ENCODE measurements at places on chromosomes 1 and 21. TPM values are rescaled to one million over a fixed set of nuclear protein-coding genes. Genes with fewer than 3 reads are reported as not detected.
A peak's percentile ranks its signal among the peaks of the same experiment; 100 is the strongest.

The KCNA3 gene
- total RNA-seq: 22.4 TPM

The PTGS2 gene
- total RNA-seq: 7.3 TPM

DNA sequence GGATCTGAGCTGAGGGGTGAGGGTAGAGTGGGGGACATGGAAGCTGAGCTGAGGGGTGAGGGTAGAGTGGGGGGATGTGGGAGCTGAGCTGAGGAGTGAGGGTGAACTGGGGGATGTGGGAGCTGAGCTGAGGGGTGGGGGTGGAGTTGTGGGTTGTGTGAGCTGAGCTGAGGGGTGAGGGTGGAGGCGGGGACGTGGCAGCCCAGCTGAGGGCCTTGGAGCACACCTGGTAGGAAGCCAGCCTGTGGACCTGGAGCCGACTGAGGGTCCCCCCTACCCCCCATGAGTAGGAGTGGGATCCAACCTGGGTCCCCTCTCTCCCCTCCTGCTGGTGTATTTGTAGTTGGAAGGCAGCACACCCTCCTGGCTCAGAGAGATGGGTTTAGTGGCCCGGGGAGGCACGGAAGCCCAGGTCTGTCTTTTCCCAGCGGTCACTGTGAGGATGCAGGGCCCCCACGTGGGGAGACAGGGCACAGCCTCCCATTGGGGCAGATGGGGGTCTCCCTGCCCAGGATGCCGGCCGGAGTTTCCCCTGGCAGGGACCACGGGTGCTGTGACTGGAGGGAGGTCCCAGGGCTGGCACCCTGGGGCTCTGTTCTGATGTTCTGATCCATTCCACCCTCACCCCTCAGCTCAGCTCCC is 13.2 kb upstream of the NPHP4 start:
- peak; percentile 1 for DNase-seq

DNA sequence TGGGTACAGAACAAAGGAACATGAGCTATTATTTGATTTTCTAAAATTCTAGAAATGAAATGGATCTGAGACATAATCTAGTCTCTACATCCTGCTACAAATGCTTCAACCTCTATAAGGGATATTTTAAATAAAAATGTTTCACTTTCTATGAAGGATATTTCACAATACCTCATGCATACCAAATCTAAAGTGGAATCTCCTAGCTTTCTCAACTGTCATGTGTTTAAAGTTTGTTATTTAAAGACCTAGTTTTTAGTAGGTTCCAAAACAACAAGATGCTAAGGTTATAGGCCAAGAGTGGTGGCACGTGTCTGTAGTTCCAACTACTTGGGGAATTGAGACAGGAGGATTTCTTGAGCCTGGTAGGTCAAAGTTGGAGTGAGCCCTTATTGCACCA is 47.6 kb downstream of the KDM5B start:
- no peak for DNase-seq

DNA sequence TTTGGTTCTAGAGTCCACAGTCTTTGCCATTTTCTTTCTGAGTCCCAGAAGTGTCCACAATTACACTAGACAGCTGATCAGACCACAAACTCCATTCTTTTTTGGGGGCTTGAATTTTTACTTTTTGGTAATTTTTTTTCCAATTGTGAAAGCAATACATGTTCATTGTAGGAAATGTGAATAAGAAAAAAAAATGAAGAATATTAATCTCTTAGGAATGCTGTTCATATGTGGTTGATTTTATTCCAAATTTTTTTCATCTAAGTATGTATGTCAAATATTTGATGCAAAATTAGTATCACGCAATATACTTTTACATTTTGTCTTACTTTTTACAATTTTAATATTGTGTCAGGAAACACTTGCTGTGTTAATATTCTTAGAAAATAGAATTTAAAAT is 76.4 kb upstream of the ETS2 start:
- DNase-seq: no peak

DNA sequence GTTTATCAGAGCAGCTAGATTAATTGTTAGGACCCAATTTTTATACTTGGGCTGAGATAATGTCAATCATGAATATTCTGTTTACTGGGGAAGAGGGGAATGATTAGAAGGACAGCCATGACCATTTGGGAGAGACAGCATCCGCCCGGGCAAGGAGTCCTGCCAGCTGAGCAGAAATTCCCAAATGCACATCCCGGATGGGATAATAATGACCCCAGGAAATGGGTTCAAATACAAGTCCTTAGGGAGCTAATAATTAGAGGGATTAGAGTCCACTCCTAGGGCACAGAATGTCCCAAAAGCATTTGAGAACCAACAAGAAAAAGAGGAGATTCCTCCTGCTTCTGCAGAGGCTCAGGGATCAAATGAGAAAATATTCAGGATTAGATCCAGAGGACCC is 115.9 kb downstream of the LRRC53 start:
- DNase-seq: no peak

The OR2T6 gene
- total RNA-seq: not detected

DNA sequence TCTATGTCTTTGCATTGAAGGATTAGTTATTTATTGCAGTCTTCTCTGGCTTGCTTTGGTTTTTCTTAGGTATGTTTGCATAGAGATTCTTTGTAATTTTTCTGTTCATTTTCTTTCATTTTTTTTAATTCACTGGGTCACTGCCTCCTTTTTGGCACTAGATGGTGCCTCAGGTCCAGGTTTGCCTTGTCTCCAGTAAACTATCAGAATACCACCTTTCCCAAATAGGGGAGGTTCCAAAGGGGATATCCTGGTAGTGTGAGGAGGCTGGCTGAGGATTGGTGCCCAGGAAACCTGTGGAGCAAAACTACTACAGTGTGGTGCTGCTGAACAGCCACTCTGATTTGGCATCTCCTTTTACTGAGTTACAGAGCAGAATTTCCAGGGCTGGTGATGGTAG is 257.1 kb downstream of the KCTD3 start:
- DNase-seq: no peak

GRCh38 chr21:27569091-27569490 is 602.2 kb upstream of the ADAMTS5 start:
- DNase-seq: no peak

DNA sequence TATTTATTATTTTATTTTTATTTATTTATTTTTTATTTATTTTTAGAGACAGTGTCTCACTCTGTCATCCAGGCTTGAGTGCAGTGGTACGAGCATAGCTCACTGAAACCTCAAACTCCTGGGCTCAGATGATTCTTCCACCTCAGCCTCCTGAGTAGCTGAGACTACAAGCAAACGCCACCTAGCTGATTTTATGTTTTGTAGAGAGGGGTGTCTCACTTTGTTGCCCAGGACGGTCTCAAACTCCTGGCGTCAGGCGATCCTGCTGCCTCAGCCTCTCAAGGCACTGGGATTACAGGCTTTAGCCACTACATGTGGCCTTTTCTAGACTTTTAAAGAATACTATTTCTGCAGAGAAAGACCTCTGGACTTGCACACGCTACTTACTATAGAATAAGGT is 61.3 kb upstream of the C1orf53 start:
- DNase-seq: no peak

The ZBTB8B gene
- not detected for total RNA-seq

GRCh38 chr1:165600793-165601192 is 30.2 kb upstream of the MGST3 start:
- DNase-seq: no peak

DNA sequence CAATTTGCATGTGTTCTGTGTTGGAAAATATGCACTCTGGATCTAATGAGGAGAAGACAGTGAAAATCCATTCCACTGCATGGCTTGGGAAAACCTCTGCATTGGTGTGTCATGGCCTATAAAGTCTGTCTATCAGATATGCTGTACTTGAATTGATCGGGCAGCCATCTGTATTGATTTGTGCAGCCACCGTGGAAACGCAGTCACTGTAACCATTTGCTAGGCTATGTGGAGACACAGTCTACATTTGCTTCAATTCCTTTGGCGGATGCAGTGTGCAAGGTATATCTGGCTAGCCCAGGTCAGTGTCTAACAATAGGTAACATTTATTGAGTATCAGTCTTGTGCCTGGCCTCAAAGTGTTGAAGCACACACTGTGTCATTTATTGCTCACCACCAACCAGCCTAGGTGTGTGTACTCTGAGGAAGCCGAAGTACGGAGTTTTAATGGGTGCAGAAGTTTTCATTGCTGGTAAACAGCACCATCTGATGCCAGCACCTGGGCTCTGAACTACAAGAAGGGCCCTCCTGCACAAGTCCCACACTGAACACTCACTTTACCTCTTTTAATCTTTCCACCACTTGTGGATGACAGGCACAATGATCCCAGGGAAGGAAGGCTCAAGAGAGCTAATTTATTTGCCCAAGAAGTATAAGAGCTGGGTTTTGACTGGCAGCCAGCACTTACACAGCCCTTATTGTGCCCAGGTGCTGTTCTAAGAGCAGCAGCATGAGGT is 83.4 kb downstream of the DAB1 start:
- DNase-seq: no peak

The LRRC3 gene
- 6.7 TPM for total RNA-seq

The RNU1-1 gene
- total RNA-seq: under 0.01 TPM

GRCh38 chr1:212620293-212620692 is 11.7 kb downstream of the ATF3 start:
- DNase-seq: no peak

DNA sequence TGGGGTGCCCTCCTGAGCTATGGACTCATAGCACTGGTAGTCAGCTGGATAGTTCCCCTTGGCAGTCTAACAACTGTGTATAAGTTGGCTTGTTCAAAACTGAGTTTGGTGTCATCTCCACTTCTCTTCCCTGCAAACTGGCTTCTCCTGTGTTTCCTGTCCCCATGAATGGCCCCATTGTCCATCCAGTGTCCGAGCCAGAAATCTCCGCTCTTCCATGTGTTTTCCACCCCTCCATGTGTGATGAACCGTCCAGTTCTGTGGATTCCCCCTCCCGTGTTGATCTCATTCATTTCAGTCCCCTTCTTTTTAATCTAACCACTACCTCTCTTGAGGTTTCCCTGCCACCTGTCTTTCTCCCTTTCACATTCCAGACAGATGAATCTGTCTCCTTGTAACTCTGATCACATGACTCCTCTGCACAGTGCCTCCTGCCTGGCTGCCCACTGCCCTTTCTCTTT is 195.7 kb downstream of the ROR1 start:
- DNase-seq: no peak

DNA sequence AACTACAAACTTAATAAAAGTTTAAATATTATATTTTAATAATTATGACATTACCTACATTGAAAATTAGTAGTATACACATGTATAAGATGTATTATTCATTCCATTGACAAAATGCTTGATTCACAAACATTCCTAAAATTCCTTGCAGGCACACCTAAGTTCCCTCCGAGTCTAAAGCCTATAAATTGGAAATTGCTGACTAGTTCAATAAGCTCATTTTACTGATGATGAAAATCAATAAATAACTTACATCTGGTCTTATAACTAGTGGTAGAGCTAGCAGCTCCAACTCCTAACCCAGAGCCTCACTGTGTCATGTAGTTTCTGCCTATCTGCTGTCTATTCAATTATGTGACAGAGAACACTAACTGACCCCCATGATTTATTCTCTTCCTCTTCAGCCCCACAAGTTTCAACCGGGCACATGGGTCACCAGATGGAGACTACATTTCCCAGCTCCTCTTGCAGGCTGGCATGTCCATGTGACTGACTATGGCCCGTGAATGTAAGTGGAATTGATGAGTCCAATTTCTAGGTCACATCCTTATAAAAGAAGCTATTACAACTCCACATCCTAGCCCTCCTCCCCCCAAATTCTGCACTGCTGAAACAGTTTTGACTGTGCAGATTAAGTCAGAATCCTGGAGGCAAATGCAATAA is 29.6 kb upstream of the LRRC8D start:
- no peak for DNase-seq

The WDR64 gene
- not detected for total RNA-seq

- no peak for DNase-seq
Measured at GRCh38 chr1:156795787-156796186, 20.9 kb downstream of the SH2D2A start.

- DNase-seq: no peak
Measured at GRCh38 chr1:98113811-98114210, 193.0 kb upstream of the DPYD start.

DNA sequence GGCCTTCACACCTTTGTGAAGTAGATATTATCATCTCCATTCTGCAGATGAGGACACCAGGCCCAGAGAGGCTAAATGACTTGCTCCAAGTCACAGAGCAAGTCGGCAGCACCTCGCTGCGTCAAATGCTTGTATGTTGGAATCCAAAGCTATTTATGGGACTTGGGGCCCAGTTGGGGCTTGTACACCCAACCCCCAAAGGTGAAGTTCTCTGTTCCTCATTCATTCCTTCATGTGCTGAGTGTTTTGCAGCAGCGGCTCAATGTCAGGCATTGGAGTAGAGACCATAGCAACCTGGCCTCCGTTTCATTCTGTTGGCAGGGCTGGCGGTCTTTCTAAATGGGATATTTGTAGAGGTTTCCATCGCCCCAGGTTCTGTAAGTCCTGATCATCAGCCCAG is 113.4 kb upstream of the SLC25A33 start:
- DNase-seq: no peak

DNA sequence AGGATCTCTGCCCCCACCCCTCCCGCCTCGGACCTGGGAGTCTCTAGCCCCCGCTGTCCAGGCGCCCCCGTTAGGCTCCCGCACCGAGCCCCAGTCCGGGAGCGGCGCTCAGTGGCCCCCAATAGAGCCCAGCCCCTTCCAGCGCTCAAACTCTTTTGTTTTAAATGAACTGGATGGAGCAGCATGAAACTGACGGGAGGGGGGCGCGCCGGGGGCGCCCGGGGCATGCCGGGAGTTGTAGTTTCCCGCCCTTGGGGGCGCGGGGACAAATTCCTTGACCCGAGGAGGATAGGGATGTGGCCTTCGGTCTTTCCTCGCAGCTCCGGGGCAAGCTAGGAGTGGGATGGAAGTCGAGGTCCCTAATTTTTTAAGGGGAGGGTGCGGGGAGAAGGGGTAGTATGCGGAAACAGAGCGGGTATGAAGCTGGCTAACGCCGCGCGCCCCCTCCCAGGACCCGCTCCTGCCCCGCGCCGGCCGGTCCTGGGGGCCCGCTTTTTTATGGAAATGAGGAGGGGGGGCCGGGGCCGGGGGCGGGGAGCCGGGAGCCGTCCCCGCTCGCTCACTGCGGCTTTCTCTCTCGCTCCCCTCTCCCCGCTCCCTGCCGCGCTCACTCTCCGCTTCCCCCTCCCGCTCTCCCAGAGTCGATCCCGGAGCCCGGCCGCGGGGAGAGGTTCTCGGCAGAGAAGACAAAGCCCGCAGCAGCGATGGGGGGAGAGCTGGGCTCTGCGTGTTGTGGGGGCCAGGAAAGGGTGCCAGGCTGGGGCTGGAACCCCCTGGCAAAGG is at the start of gene MEX3A:
Gene MEX3A (minus strand): TSS at position 157 of the 783 bp plus-strand sequence. CDS start 467 bp downstream, outside the sequence.
- peak; percentile 80 for DNase-seq

- no peak for DNase-seq
Measured at GRCh38 chr1:167683641-167684502, 37.9 kb upstream of the MPZL1 start.

The TMIGD3 gene
- total RNA-seq: 0.27 TPM

The IL6R gene
- 78.3 TPM for total RNA-seq

DNA sequence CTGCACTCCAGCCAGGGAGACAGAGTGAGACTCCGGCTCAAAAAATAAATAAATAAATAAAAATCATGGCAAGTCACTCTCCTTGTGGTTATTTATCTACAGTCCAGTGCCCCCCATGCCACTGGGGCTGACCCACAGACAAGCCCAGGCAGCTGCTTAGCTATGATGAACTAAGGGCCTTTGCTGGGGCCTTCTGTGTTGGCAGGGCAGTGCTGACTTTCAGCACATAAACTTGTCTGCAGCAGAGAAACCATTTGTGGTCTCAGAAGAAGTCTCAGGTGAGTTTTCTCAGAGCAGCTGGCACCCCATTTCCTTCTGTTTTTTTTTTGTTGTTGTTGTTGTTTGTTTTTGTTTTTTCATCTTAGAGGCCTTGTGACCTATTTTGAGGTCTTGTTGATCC is 20.9 kb upstream of the CFHR4 start:
- DNase-seq: no peak

The PLA2G4A gene
- 7.8 TPM for total RNA-seq

Data from transverse colon (tissue), 4 donors.